Left ventricle myocardium superior (tissue), 1 donor: ENCODE measurements at places on chromosomes 6 and 20.

GRCh38 chr6:163170294-163170883 is 244.1 kb upstream of the QKI start:
- no peak for DNase-seq

DNA sequence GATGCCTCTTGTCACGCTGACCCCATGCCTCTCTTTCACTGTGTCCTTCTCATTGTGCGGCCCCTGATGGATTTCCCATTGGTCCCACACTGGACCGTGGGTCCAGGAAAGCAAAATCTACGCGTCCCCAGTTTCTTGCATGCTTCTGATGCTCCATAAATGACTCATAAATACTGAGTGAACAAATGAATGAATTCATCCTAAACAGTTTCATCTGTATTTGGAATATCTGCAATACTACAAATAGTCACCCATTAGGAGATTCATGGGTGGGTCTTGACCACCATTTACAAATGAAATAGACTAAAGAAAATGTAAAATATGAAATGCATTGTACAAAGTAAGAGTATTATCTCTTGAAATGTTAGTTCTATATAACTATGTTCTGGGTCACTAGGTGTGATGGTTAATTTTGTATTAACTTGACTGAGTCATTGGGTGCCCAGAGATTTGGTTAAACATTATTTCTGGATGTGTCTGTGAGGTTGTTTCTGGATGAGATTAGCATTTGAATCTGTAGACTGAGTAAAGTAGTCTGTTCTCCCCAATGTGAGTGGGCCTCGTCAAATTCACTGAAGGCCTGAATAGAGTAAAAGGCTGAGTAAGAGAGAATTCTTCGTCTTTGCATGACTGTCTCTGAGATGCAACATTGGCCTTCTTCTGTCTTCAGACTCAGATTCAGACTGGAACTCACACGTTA is 448.7 kb downstream of the PREX1 start:
- no peak for DNase-seq

- DNase-seq: no peak
These were observed 89.4 kb downstream of the JAG1 start for GRCh38 chr20:10584371-10584770.

DNA sequence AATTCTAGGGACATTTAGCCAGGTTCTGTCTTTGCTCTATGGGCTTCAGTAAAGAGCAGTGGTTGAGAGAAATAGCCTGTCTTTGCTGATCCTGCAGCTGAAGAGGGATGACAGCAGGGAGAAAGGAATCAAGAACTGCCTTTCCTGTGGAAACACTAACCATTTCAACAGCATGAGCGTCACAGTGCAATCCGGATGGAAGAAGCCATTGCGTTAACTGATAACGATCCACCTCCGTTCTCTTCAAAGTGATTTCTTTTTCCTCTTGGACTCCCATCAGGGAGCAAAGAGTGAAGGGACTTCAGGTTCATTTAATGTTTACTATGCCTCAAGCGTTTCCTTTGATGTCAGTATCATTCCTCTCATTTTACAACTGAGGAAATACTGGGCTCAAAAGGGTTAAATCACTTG is 35.2 kb upstream of the EEF1E1 start:
- DNase-seq: no peak

- DNase-seq: no peak
These were observed 152.7 kb upstream of the SYNDIG1 start for GRCh38 chr20:24316731-24317130.

DNA sequence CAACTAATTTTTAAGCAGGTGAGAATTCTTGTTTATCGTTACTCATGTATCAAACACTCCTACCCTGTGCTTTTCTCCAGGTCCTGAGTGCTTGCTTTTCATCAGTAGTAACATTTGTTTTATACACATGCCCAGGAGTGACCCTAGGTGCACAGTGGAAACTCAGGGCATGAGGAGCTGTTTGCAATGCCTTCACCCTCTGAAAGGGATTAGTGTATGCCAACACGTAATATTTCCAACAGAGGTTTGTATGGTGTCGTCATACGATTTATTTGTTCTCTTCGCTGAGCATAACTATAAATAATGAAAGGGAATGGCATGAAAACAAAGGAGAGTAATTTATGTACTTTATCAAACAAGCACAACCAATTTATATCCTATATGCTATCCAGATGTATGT is 537.4 kb upstream of the MMS22L start:
- DNase-seq: no peak
